ENCODE measurements at places on chromosomes 3 and 15.

DNA sequence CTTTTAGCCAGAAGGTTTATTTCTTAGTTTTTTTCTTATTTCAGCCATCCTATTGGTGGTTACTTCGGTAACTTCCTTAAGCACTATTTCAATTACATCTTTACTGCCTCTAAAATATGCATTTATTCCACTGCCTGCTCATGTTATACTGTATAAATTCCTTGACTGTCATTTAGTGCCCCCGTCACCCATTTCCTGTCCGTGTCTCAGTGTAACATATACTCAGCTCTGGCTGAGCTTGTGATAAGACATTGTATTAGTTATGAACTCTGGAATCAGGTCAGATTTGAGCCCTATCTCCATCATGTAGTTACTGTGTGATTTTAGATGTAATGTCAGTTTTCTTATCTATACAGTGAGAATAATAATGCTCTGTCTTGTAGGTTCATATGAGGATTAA lies 24.2 kb downstream of the PIAS1 start:
- DNase-seq = no peak

GRCh38 chr3:30549600-30549999 lies 56.8 kb upstream of the TGFBR2 start:
- DNase-seq = no peak

GRCh38 chr3:105493305-105493892 lies 126.7 kb downstream of the ALCAM start:
- no peak for DNase-seq

DNA sequence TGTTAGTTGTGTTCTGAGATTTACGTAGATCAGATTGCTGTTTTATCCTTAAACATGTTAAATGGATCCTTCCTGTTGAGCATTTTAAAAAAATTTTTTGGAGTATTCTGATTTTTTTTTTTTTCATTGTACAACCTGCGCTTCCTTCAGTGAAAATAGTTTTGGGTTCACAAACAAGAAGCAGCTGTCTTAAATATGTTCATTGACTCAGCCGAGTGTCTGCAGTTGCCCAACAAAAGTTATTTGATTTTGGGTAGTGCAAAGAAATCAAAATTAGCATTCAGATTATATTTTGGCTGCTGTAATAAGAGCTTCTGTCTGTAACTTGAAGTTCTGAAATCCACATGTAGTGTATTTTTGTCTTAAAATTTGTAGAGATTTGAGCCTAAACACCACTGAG lies 148.2 kb downstream of the BBX start:
- no peak for DNase-seq

DNA sequence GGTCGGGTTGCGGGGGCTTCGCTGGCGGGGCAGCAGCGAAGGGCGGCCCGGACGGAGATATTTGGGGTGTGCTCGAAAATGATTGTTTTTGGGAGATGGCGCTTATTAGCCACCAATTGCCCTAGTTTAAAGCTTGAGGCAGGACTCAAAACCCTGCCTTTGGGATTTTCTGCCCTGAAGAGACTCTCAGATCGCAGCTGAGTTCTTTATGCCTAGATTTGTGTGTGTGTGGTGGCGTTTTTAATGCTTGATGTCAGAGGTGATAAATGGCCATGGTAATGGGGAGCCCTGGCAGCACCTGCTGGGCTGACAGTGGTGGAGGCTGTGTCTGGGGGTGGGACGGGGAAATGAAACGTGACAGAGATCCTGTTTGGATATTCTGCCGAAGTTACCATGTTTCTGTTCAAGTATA lies 604 bp downstream of the KCTD6 start:
- DNase-seq = peak; percentile 9

DNA sequence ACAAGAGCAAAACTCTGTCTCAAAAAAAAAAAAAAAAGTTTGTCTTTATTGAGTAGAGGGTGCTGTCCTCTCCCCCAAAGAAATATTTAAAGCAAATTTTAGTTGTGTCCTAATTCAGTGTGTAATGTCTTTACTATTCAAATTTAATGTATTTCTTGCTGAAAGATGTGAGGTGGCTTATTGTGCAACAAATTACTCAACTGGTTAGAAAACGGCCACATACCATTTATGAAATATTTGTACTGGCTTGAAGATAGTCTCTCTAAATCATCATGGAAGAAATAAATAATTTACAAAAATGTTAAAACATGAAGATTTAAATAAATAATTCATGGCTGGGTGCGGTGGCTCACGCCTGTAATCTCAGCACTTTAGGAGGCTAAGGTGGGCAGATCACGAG lies 63.0 kb downstream of the SLTM start:
- DNase-seq = no peak

DNA sequence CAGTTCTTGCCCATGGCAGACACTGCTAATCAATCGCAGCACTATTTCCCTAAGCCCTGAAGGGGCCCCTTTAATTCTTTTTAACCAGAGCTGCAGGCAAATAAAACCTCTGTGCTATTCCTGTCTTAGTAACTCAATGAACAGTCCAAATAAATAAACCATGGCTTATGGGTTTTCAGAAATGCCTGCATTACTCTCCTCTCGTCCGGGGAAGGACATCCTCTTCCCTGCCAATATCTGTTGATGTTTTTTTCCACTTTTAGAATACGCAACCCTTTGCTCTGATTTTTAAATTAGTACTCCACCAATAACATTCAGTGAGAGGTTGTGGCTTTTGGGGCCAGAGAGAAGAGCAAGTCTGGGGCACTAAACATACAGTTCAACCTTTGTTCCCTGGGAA lies 35.2 kb upstream of the PRICKLE2 start:
- no peak for DNase-seq

DNA sequence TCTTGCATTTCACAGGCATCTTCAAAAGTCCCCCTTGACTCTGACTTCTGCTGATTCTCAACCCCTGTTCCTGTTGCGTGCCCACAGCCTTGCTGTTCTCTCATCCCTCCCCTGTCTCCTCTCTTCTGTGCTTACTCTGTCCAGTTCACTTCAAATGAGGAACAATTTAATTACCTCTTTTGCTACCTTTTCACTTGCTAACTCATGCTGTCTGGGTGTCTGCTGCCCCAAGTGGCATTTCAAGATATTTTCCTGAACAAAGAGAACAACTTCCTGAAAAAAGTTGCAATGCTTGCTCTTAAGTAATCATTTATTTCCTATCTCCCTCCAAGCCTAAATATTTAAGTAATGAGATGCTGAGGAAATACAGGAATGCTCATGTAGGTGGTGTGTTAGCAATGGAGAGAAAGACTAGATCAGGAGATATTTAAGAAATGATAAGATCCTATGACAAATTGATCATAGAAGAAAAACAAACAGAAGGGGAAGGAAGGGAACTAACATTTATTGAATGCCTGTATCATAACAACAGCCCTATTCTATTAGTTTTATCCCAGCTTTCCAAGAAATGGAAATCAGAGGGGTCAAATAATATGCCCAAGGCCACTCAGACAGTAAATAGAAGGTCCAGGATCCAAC lies 42.2 kb downstream of the SV2B start:
- no peak for DNase-seq

- DNase-seq = no peak
Measured at GRCh38 chr3:167976516-167977361, 119.0 kb downstream of the GOLIM4 start.

DNA sequence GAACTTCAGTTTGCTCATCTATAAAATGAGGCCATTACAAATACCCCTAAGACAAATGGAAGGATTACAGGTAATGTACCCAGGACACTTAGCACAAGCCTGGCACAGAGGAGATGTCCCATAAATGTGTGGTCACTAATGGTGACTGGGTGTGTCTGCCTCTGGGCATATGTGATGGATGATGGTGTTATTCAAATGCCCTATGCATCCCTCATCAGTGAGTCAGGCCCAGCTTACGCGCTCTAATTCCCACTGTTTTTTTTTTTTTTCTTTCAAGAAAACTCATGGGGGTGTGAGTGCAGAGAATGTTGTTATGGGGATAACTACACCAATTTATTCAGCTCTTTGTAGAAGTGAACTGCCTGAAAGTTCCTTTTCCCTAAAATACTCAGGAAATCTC lies 23.6 kb upstream of the KIF23 start:
- no peak for DNase-seq

DNA sequence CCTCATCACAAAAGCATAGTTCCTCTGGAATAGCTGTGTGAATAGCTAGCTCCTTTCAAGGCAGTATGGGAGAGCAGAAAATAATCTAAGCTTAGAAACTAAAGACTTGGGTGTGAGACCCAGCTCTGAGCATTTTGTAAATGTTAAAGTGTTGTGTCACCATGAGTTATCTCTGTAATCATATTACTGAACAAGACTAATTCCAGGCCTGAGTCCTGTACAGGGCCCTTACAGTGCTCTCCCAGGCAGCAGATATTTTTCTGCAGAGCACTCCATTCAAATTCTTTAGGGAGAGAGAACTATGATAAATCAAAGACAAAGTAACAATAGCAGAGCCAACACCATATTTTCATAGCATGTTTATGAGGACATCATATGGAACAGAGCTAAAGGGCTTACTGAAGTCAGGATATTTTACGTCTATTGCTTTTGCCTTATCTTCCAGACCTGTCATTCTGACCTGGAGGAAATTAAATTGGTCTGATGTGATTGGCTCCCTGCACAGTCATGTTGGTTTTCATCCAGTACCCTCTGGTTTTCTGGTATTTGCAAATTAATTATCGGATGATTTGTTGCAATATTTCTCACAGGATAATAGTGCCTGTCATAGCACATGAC lies 172.6 kb upstream of the PPP2R3A start:
- no peak for DNase-seq

DNA sequence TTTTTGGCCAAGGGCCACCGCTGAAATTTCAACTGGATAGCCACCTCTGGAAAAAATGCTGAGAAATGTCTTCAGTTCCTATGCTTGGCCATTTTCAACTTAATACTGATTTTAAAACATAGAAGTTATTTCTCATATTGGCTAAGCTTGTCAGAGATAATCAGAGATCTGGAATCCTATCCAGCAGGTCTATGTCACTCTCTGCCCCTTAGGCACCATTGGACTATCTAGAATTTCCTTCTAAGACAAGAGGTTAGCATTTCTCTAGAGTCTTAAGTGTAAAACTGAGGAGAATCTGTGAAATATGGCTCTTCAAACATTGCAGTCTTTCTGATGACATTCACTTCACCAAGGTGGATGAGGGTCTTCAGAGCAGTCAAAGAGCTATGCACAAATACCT lies 597.3 kb downstream of the UNC13C start:
- no peak for DNase-seq

- DNase-seq = no peak
Measured at GRCh38 chr3:94693997-94694640, 631.3 kb downstream of the NSUN3 start.

DNA sequence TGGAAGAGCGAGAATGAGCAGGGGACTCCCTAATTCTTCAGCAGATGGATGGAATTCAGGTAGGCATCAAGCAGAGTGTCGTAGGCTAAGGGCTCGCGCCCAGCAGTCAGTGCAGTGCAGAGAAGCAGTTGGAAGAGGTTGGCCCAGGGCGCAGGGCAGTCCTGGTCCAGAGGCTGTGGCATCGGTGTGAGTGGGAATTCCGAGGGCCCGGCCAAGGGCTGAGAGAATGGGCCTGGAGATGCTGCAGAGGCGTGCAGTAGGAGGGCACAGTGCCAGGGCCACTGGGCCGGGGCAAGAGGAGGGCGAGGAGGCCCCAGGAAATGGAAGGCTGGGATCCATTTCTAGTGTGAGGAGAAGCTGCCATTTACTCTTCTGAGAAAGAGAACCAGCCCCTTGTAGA lies 74.4 kb downstream of the AAGAB start:
- DNase-seq = no peak

All from activated CD4-positive, alpha-beta T cell treated with anti-CD3 and anti-CD28 coated beads, Interleukin-2, amount 50 U/mL, for 1 hour (primary cell).